Activated T-helper 1 cell treated with Interleukin-2 at 50 U/mL for 16 hours (primary cell): ENCODE measurements at places on chromosomes 7 and 10.

DNA sequence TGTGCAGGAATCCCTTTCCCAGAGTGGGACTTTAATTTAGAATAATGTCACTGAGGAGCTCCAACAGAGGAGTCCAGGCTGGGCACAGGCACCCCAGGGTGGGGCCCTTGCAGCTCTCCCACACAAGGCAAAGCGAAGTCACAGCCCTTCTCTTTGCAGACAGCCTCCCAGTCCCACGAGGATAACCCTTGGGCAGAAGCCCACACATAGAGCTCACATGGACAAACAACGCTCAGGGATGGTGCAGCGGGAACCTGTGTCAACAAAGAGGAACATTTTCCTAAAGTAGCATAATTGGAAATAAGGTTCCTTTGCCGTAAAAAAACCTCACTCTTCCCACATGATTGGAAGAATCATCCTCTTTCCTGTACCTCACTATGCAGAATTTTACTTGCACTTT is 29.3 kb upstream of the GGCT start:
- no peak for DNase-seq

GRCh38 chr7:105014693-105015389 is 836 bp downstream of the KMT2E start:
- DNase-seq, result peak; percentile 26

DNA sequence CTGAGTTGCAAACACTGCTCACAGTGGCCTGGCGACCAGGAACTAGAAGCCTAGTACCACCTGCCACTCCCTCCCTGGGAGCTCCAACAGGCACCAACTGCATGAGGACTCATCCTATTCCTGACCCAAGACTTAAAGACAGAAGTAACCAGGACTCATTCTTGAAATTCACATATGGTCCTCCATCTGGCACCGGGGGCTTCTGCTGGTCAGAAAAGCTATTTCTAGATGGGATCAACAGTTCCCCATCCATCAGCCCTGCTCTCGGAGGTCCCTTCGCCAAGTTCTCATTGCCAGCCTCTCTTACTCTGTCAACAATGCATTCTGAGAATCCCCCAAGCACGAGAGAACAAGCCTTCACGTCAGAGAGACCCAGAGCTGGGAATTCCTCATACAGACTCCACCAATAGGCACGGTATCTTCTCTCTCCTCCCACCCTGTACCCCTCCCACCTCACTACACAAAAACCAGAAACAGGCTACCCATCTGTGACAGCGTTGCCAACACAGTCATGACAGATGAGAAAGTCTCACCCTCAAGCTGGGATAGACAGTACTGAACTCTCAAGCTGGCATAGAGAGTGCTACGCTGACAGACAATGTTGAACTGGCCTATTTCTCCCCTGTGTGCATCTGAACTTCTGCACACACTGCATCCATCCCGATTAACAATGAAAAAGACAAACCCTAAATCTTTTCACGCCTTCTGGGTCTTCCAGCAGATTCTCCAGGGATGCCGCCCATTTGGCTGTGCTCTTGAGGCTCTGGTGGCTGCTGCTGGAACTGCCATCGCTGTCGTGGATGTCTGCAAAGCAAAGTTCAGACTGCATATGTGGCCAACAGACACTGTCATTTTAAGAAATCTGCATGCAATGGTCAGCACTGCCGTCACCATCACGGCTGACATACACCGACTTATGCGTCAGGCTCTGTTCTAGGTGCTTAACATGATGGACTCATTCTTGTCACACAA is 15.6 kb downstream of the RGS10 start:
- no peak for DNase-seq

DNA sequence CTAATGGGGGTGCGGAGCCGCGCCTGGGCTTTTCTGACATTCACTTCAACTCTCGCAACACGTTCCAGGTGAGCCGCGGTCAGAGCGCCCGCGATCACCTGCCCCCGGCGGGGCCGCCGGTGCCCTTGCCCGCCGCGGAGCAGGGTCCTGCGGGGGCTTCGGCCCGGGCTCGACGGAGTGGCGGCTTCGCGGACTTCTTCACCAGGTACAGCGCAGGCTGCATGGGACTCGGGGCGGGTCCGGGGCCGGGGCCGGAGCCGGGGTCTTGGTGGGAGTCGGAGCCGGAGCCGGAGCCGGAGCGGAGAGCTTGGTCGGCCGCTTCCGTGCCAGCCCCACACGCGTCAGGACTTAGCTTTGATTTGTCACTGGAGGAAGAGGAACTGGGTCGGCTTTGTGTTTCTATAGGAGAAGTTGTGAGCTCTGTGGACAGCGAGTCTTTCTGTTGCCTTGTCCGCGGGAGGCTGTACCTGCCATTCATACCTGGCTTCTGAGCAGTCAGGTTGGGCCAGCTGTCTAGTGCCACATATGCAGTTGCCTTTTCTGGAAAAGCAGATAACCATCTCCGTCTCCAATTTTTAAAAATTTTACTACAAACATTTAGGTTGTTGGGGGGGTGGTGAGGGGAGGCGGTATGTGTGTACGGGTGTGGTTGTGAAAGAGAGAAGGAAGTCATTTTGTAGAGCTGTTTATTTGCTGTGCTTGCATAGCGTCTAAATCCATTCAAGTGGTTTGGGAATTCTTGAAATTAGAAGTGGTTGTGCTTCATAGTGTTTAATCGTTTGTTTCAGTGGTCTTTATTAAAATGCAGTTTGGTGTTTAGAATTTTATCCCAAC is 1.3 kb downstream of the TBC1D12 start:
- no peak for DNase-seq

GRCh38 chr10:120634659-120635058 is 177.6 kb downstream of the PLPP4 start:
- no peak for DNase-seq

- no peak for DNase-seq
Measured at GRCh38 chr10:87640043-87640442, 19.6 kb upstream of the PAPSS2 start.

DNA sequence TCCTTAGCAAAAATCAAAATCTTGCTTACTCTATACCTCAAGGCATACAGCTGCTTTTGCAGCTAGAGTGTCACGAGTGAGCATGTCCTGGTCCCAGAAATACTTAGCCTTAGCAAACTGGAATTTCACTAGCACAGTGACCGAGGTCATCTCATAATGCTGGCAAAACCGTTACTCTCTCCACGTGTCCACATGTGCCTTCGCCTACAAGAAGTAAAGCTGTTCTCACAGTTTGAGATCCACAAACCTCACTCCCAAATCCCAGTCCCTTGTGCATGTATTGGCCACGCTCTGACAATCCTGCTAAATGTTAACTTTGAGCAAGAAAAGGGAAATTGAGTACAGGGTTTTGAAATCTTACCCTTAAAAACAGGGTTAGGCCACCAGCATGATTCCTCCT is 111.0 kb upstream of the PLXDC2 start:
- DNase-seq, result no peak

DNA sequence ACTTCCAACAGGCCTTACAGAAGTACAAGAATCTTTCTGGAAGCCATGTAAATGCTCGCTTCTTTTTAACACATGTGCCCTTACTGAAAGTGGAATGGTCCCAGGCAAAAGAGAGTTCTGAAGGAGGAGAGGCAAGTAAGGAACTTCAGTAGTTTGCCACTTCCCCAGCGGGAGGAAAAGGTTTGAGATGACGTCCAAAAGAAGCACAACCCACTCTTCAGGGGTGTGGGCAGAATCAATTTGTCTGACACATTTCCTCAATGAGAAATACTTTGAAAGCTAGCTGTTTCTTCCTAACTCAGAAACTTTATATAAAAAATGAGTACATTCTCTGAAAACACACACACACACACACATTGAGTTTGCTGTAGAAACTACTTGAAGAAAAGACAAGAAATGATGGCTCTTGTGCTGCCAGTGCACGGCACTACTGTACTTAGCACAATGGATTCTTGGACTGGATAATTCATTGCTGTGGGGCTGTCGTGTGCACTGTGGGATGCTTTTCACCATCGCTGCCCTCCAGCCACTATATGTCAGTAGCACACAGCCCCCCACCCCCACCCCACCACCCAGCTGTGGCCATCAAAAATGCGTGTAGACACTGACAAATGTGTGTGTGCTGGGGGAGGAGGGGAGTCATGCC is 183.0 kb downstream of the SRPK2 start:
- no peak for DNase-seq

DNA sequence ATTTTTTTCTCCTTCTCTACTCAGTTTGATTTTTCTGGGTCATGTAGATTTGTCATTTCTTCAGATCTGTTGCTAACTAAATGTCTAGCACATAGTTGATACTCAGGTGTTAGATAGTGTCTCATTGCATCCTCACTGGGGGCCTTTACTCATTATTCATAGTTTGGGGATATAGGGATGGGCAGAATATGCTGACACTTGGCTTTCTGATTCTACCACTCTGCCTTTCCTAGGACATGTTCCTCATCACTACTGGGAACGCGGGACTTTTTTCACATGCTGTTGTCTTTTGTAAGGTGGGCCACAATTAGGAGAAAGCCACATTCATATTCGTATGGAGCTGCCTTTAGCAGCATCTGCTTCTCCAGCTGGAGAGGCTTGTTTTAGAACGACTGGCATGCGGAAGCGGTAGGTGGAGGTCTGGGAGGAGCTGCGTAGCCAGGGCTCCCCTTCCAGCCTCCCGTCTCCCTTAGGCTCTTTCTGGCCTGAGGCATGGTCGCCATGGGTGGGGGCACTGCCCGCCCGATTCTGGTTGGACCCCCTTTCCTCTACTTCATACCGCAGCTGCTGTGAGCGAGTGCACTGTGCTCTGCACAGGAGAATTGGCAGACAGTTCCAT is 78.8 kb downstream of the SND1 start:
- DNase-seq, result no peak

GRCh38 chr10:110376021-110376766 is 71.5 kb upstream of the SMNDC1 start:
- DNase-seq, result no peak

DNA sequence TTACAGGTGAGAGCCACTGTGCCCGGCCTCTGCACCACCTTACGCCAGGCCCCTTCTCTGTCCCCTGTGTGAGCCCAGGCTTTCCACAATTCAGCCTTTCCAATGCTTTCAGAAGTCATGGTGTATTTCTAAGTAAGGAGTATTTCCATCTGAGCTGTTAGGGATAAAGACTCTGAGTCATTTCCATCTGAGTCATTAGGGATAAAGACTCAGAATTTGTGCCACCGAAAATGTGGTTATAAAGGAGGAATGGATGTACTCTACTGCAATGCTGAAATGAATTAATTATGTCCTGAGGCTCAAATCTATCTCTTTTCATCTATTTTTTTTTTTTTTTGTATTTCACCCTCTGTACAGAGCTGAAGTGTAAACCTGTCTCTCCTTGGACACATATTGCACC is 84.0 kb downstream of the GATA3 start:
- no peak for DNase-seq

DNA sequence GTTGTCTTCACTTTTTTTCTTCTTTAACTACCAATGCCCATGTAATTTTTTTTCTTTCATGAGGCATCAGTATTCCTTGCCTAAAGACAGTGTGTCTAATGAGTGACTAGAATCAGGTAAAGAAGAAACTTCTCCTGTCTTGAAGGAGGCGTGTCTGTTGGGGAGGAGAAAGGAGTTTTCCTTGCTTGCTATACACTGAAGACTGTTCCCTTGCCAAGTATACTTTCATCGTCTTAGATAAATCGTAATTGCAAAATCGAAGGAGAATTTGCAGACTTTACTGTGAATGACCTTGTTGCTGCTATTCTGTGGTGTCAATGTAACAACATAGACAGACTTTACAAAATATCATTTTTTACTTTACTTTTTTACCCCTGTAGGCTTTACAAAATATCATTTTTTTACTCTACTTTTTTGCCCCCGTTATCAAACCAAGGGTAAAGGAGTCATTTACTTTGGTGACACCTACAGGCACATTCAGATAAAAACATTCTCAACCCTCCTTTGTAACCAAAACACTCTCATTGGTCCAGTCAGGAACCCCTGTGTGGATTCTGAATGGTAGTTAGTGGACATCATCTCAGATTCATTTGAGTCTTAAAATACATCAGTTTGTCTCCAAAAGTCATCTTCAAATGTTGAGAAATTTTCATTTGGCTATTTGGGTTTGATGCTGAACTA is 232.4 kb downstream of the AHR start:
- no peak for DNase-seq

GRCh38 chr7:157394246-157395191 is 57.7 kb downstream of the DNAJB6 start:
- no peak for DNase-seq

- DNase-seq, result no peak
Measured at GRCh38 chr10:62253704-62254103, 14.9 kb downstream of the RTKN2 start.

DNA sequence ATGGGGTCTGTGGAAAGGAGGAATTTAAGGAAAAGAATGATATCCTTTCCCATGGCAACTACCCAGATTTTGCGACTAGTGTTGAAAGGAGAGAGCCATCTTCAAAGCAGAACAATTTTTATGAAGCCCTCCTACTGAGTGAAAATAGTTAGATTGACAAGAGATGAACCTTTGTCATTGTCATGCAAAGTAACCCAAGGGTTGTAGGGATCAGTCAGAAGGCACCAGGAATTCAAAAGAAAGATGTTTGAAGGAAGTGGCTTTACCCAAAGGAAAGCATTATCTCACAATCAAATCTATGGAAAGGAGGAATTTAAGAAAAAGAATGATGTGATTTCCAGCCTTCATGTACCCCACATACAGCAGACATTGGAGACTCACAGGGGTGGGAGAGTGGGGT is 544.4 kb downstream of the IPMK start:
- DNase-seq, result no peak

DNA sequence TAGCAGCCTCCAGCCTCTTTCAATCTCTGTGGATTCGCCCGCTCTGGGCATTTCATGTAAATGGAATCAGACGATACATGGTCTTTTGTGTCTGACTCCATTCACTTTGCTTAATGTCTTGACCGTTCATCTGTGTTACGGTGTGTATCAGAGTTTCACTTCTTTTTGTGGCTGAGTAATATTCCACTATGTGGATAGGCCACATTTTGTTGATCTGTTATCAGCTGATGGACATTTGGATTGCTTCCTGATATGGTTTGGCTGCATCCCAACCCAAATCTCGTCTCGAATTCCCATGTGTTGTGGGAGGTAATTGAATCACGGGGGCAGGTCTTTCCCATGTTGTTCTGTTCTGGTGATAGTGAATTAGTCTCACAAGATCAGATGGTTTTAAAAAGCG is 109.0 kb downstream of the LHPP start:
- no peak for DNase-seq

GRCh38 chr10:129168660-129169059 is 298.4 kb upstream of the MGMT start:
- DNase-seq, result no peak

- DNase-seq, result no peak
Measured at GRCh38 chr10:79140085-79140793, 71.5 kb downstream of the ZMIZ1 start.

DNA sequence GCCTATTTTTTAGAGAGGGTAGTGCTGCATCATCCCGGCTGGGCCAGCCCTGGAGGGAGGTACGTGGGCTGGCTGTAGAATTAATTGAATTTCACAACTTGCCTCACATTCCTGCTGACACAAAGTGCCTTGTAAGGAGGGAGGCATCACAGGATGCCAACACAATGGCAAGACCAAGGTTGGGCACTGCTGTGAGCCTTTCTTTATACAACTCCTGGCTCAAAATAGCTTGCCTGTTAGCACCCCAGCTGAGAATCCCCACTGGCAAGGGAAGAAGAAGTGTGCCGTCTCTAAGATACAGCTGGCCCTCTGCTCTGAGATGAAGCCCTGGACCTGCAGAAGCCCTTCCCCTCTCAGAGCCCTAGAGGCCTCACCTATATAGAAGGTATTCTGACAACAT is 873.9 kb downstream of the GRID1 start:
- no peak for DNase-seq

- no peak for DNase-seq
Measured at GRCh38 chr7:96697822-96698221, 11.8 kb downstream of the SEM1 start.
